ENCODE measurements at places on chromosomes 16 and 17. TPM values are rescaled to one million over a fixed set of nuclear protein-coding genes. Genes with fewer than 3 reads are reported as not detected.

DNA sequence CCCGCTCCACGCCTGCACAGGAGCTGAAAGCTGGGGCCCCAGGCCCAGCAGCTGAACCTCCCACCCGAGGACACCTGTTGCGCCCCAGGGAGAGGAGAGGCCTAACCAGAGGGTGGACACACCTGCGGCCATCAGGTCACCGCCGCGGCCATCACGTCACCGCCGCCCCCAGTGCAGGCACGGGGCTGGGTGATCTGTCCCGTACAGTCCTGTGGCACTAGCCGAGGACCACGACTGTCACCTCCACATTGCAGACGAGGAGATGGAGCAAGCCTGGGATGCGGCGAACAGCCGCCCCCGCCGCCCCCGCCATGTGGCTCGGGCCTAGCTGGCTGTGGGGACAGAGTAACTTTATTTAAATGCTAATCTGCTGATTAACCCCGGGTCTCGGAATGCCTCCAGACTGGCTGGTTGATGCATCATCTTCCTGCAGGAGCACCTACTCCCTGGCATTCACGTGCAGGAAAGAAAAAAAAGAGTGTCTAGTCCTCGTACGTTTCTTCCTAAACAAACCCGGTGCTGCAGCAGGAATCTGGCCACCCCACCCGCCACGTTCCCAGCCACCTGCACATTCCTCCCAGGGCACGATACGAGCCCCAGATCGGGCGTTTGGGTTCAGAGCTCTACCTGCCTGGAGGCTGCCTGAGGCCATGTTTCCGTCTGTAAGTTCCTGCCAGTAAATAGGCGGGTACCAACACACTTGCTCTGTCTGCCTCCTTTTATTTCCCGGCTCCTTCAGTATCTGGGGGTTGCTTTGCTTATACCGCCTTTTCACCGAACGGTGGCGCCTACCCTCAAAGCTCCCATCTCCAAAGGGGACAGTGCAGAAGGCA lies 29.9 kb downstream of the PIEZO1 start:
- peaks cover 1% of the 10 kb centered on the region for H3K36me3 ChIP-seq
- DNase-seq: no peak
- H3K4me3 ChIP-seq: no peak overlapping the region
- H3K4me1 ChIP-seq: peaks cover 13% of the 10 kb centered on the region
- peak overlapping the region; percentile 18 for H3K27ac ChIP-seq

DNA sequence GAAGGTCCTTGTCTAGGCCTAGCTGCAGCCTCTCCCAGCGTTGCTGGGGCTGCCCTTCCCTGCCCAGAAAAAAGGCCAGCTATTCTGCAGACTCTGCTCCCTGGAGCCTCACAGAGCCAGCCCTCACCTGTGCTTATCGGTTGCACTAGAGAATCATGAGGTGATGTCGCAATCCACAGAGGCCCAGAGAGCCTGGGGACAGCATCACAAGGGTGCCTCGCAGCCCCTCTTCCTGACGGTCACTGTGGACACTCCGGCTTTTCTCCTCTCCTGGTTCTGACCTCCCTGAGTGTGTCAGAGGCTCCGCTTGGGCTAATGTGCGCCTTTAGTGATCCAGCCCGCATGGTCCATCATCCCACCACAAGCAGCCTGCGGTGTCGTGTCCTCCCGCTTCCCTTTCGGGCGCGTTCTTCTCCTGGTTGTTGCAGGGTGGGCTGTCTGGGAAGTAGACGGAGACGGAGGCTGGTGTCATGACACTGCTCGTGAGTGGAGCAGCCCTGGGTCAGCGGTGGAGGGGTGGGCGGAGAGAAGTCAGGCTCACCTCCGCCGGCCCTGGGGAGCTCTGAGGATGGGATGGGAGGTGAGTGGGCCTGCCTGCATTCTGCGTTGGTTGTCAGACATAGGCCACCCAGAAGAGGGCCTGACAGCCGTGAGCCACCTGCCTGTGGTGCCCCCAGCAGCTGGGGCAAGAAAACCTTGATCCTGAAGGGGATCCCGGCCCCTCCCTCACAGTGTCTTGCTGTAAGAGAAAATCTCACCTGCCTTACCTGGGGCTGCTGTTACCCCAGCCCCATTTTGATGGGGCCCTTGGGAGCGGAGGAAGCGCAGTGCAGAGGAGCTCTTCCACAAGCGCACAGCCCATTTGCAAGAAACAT lies 165.9 kb upstream of the CHMP6 start:
- H3K27me3 ChIP-seq: no peaks in the 10 kb centered on the region
- H3K36me3 ChIP-seq: peaks cover 38% of the 10 kb centered on the region
- no peak for DNase-seq
- H3K4me1 ChIP-seq: peaks cover 39% of the 10 kb centered on the region
- no peak overlapping the region for H3K4me3 ChIP-seq
- H3K27ac ChIP-seq: peak overlapping the region; percentile 23

DNA sequence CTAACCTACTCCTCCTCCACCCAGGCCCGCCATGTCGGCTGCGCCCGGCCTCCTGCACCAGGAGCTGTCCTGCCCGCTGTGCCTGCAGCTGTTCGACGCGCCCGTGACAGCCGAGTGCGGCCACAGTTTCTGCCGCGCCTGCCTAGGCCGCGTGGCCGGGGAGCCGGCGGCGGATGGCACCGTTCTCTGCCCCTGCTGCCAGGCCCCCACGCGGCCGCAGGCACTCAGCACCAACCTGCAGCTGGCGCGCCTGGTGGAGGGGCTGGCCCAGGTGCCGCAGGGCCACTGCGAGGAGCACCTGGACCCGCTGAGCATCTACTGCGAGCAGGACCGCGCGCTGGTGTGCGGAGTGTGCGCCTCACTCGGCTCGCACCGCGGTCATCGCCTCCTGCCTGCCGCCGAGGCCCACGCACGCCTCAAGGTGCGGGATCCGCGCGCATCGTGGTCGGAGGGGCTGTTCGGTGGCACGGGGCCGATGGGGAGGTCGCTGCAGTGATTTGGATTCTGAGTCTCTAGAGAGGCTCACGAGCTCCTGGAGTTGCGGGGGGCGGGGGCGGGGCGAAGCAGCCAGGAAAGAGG lies 878 bp downstream of the TRIM72 start:
- H3K27ac ChIP-seq: no peak overlapping the region
- DNase-seq: no peak
- peaks cover 30% of the 10 kb centered on the region for H3K27me3 ChIP-seq
- peaks cover 2% of the 10 kb centered on the region for H3K36me3 ChIP-seq
- H3K4me1 ChIP-seq: peaks cover 23% of the 10 kb centered on the region
- peak overlapping the region; percentile 33 for H3K4me3 ChIP-seq

GRCh38 chr17:31916491-31917064 lies 15.1 kb upstream of the UTP6 start:
- H3K4me3 ChIP-seq: no peak overlapping the region
- peaks cover 22% of the 10 kb centered on the region for H3K27me3 ChIP-seq
- no peaks in the 10 kb centered on the region for H3K36me3 ChIP-seq
- no peak for DNase-seq

DNA sequence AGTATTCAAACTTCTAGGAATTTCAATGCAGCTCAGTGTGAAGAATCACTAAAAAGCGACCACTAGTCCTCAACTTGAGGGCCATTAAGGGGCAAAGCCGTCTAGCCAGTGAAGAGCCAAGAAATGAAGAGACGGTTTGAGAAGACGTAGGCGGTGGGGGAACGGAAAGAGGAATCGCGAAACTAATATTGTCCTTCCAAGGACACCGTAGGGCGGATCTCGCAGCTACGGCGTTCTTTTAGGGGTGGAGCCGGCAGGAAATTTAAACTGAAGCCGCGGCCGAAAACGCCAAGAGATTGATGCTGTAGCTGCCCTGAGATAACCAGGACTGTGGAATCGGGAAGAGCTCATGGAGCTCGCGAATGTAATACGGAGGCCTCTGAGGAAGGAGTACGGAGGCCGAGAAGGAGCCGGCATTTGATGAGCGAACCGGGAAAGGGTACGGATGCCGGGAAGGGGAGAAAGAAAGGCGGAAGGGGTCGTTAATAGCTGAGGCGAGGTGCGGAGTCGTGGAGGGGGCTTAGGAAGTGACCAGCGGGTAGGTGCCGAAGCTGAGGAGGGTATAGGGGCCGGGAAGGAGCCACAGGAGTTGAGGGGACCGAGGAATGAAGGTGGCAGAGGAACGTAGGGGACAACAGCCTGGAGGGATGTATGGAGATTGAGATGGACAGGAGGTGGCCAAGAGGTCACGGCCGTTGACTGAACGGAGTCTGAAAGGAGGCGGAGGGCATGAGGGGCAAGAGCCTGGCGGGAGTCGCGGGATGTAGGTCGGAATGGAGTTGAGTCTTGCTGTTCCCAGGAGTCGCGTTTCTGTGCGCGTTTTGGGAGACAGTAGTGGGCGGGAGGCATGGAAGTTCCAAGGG lies at the start of gene DBF4B:
Gene DBF4B (plus strand): TSS at position 265 of the 863 bp plus-strand sequence. CDS start 156 bp downstream, at position 421.
- no peaks in the 10 kb centered on the region for H3K36me3 ChIP-seq
- peaks cover 5% of the 10 kb centered on the region for H3K4me1 ChIP-seq
- no peak within 1 kb of the TSS for H3K27ac ChIP-seq

- DNase-seq: no peak
- H3K4me3 ChIP-seq: peak overlapping the region; percentile 70
- no peaks in the 10 kb centered on the region for H3K27me3 ChIP-seq
Measured at GRCh38 chr16:22357635-22357971, 16.8 kb downstream of the CDR2 start.

DNA sequence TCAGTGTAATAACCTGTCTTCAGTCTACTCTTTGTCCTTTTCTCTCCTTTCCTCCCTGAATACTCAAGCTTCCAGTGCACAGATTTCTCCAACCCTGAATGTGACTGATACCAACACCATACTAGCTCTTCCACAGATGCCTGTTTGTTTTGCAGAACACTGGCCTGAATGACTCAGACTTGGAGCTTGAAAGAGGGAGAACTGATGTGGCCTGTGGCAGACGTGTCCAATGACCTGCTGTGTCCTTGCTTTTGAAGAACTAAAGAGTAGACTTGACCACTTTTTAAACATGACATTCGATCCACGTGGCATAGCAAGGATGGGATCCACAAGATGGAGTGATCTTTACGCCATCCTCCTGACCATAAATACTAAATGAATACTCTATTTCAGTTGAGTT lies 361.0 kb downstream of the WWOX start:
- no peak overlapping the region for H3K4me3 ChIP-seq
- no peak overlapping the region for H3K27ac ChIP-seq
- peaks cover 2% of the 10 kb centered on the region for H3K36me3 ChIP-seq
- no peaks in the 10 kb centered on the region for H3K27me3 ChIP-seq
- no peaks in the 10 kb centered on the region for H3K4me1 ChIP-seq

DNA sequence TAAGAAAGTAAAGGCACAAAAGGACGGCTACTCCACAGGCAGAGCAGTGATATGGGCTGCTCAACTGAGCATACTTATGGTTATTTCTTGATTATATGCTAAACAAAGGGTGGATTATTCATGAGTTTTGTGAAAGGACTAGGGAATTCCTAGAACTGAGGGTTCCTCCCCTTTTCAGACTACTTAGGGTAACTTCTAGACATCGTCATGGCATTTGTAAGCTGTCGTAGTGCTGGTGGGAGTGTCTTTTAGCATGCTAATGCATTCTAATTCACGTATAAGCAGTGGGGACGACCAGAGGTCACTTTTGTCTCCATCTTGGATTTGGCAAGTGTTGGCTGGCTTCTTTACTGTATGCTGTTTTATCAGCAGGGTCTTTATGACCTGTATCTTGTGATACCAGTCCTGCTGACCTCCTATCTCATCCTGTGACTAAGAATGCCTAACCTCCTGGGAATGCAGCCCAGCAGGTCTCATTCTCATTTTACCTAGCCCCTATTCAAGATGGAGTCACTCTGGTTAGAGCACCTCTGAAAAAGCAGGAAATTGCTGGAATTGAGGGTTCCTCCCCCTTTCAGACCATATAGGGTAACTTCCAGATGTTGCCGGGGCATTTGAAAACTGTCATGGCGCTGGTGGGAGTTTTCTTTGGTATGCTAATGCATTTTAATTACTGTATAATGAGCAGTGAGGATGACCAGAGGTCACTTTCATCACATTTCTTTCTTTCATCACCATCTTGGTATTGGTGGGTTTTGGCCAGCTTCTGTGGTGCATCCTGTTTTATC lies 388.5 kb downstream of the XYLT1 start:
- H3K27ac ChIP-seq: no peak overlapping the region
- H3K27me3 ChIP-seq: peaks cover 4% of the 10 kb centered on the region
- no peaks in the 10 kb centered on the region for H3K4me1 ChIP-seq
- H3K4me3 ChIP-seq: no peak overlapping the region
- no peaks in the 10 kb centered on the region for H3K36me3 ChIP-seq

GRCh38 chr16:29745121-29745852 lies 503 bp downstream of the C16orf54 start:
- peaks cover 21% of the 10 kb centered on the region for H3K36me3 ChIP-seq
- H3K4me3 ChIP-seq: peak overlapping the region; percentile 97
- peaks cover 55% of the 10 kb centered on the region for H3K4me1 ChIP-seq
- H3K27me3 ChIP-seq: no peaks in the 10 kb centered on the region
- DNase-seq: no peak
- H3K27ac ChIP-seq: peak overlapping the region; percentile 97

DNA sequence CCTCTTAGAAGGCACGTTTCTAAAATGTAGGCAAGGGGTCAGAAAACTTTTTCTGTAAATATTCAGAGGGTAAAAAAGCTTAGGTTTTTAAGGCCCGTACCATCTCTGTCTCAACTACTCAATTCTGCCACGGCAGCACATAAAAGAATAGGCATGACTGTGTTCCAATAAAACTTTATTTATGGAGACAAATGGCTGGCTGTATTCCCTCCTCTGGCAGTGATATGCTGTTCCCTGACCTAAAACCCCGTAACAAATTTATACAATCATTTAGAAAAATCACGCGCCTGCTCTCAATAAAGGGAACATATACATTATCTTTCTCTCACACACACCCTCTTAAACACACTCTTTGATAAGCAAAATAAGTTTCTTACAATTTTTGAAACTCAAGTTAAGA lies 138.7 kb downstream of the ZFHX3 start:
- H3K27me3 ChIP-seq: peaks cover 6% of the 10 kb centered on the region
- H3K4me3 ChIP-seq: no peak overlapping the region
- DNase-seq: no peak
- H3K36me3 ChIP-seq: no peaks in the 10 kb centered on the region
- H3K27ac ChIP-seq: no peak overlapping the region

DNA sequence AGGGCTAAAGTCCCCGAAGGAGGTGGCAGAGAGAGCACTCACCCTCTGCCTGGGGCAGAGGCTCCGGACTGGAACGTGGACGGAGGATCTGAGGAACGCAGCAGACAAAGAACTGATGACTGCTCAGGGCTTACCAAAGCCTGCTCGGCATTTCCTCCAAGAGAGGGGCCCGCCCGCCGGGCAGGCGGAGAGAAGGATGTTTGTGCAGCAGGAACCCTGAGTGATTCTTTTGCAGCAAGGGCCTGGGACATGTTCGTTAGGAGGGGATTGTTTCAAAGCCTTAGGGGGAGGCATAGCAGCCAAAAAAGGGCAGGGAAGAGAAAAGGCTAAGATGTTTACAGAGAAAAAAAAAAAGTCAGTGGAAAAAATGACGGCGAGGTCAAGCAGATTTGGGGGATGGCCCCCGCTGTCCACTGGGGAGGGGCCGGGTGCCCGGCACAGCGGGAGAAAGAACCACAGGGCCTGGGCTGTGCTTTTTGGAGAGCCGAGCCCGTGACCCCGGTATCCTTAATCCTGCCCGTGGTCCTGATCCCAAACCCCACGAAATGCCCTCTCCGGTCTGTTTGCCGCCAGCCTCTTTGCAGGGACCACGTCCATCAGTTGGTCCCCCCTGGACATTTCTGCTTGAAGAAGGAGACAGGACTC lies 129.3 kb downstream of the NTN1 start:
- no peak overlapping the region for H3K27ac ChIP-seq
- H3K36me3 ChIP-seq: no peaks in the 10 kb centered on the region
- H3K4me3 ChIP-seq: no peak overlapping the region
- no peak for DNase-seq

The CA4 gene
- total RNA-seq: not detected

The KRTAP2-3 gene
- total RNA-seq: not detected

The TIMP2 gene
- total RNA-seq: 1.0 TPM

The KRTAP1-5 gene
- not detected for total RNA-seq

The DLX3 gene
- total RNA-seq: not detected

The GDPD1 gene
- total RNA-seq: 3.2 TPM

The CMTM2 gene
- total RNA-seq: 0.80 TPM

The LDHD gene
- total RNA-seq: 0.26 TPM

The CMTM4 gene
- 3.3 TPM for total RNA-seq

The TMC7 gene
- total RNA-seq: not detected

The HSPB9 gene
- total RNA-seq: not detected

The MGAT5B gene
- total RNA-seq: 1.2 TPM

The GJC1 gene
- total RNA-seq: 5.7 TPM

Data from activated T-helper 1 cell treated with anti-CD3 and anti-CD28 coated beads, Interleukin-12 subunit alpha, Interleukin-12 subunit beta, Interleukin-2, Interleukin-4 antibody, amounts not matched to agents 30 ng/mL and 10 ng/mL and 1 ng/mL, durations not matched to agents 14 hours and 24 hours and 36 hours (primary cell).